ENCODE measurements at places on chromosomes 1 and 21.

DNA sequence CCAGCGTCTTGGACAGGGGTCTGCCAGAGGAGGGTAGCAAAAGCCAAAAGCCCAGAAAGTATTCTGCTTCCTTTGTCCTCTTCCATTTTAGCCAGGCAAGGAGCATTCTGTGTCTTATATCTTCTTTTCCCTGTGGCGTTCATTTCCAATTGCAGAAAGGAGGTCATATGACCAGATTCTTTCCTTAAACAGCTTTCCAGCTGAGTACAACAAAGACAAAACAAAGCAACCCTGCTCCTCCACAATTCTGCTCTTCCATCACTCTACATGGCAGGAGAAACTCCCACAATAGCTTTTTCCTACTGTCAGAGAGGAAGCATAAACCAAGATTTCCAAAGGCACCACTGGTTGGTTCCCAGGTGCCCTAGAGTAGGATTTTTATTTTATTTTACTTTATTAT lies 19.7 kb downstream of the ENSA start:
- DNase-seq = no peak

DNA sequence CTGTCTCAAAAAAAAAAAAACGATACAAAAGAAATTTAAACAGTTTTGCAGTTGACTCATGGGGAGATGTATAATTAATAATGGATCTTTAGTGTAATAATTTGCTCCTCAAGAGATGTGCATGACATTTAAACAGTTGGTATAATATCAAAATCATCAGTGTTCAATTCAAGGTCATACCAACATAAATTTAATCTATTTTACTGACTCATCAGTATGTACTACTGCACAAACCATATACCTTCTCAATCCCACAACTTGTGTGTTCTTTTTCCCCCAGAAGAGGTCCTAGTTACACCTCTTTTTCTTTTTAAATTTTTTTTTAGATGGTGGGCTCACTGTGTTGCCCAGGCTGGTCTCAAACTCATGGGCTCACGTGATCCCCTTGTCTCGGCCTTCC lies 23.6 kb downstream of the CDKN2C start:
- DNase-seq = no peak

DNA sequence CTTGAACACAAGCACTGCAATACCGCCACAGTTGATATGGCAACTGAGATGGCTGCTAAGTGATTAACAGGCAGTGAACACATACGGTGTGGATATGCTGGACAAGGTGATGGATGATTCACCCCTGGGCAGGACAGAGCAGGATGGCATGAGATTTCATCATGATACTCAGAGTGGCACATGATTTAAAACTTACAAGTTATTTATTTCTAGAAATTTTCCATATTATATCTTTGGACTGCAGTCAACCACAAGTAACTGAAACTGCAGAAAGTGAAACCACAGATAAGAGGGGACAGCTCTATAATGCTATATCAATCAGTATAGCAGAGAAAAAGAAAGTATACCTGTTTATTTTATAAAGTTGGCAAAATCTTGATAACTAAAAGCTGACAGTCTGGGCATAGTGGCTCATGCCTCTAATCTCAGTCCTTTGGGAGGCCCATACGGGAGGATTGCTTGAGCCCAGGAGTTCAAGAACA lies 47.9 kb downstream of the PHACTR4 start:
- DNase-seq = no peak

DNA sequence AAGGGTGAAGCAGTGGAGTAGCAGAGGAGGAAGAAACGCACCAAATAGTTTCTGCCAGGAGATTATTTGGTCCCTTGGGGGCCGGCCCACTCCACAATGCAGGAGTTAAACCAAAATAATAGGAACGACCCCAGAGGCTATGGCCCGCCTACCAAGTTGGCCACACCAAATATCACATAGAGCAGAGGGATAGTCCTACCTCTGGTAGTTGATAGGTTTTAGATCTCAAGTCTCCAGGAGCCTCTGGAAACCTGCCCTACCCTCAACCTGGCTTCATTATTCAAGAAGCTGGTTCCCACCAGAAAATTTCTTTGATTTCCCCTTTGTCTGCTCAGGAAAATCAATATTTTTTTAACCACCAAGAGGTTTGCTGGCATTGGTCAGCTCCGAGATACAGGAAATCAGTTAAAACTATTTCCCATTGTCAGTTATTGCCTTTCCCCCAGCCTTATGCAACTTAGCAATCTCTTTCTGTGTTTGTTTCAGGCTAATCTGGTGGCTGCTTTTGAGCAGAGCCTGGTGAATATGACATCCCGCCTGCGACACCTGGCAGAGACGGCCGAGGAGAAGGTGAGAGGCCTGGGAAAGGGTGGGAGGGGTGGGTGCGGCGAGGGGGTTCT lies 35.5 kb upstream of the IPO9 start:
- no peak for DNase-seq

GRCh38 chr1:78606274-78606673 lies 14.0 kb upstream of the IFI44L start:
- no peak for DNase-seq

DNA sequence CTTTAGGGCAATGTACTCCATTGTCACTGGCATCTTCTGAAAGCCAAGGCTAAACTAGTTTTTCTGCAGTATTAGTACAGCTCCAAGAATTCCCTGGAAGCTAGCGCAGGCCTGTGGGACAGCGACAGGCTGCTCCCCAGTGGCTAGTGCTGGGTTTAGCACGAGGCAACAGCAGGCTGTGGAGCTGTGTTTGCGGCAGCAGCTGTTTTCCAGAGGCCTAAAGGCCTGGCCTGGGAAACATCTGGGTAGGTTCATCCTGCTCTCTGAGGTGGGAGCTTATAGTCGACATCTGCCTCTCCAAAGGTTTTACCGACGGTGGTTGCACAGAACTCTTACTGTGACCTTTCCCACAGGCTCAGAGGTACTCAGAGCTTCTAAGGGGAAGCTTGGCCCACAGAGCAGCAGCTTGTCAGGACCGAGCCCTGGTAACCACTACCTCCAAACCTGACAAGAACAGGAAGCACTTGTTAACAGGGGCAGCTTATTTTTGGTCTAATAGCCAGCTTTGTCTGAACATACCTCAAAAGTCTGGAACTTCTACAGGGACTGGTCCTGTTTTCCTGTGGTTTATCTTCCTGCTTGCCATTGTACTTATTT lies 17.2 kb downstream of the CC2D1B start:
- DNase-seq = no peak

DNA sequence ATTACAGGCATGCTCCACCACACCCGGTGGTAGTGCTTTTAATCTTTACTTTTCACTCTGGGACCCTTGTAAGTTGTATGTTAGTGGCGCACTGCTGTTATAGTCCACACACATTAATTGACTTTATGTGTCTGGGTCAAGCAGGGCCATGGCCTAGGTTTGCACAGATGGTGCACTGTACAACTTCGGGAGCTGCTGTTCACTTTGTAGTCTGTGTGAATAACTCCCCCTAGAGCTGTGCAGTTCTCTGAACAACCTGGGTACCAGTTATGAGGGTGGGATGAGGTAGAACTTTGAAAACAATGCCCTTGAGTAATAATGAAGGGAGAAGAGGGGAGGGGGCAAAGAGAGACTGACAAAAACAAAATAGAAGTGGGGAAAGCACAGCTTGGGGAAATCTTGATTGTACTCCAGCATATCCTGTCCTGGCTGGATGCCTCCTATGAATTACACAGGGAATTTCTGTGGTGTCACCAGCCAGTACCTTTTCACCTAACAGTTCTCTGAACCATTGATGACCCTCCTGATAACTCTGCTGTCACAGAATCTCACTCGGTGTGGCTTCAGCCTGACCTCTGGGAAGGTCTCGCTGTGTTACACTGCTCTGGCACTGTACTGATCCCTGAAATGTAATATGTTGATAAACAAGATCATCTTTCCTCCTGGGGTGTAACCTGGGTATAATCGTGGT lies 2.2 kb downstream of the PTGFRN start:
- no peak for DNase-seq

DNA sequence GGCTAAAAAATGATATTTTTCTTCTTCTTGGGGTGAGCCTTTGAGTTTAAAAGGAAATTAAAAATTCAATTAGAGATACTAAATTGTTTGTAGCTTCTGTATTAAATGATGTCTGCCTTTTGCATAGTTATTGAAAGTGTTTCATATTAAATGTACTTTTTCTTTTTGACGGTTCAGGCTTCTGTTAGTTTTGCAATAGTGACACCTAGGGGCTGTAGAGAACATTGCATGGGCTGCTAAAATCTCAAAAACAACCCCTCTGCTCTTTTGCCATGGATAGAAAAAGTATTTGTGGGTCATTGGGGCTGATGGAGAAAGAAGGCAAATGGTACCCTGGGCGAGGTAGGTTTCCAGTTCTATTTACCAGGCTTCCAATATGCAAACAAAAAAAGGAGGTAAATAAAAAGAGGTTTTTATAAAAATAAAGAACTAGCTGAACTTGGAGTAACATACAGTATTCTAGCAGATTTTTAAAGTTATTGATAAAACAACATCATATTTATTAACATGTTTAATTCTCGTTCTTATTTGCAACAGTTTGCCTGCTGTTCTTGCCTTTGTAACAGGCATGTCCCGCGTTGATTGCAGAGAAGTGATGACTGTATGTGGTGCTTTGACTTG lies 115.4 kb upstream of the HOOK1 start:
- DNase-seq = no peak

DNA sequence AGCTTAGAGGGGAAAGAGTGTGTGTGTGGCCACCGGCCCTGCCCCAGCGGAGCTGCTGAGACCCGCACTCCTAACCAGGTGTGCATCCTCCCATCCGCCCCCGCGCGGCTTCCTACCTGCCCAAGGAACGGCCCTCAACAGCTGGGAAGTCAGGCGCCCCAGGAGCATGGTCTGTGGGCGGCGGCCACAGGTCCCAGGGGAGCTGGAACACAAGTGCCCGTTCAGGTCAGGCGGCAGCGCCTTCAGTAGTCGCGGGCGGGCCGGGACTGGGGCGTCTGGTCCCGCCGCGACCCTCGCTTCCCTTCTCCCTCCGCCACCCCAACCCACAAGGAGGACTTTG lies 448 bp downstream of the AURKAIP1 start:
- DNase-seq = no peak

GRCh38 chr1:156638189-156638985 lies 3.5 kb upstream of the BCAN start:
- no peak for DNase-seq

GRCh38 chr1:182120411-182121258 lies 59.1 kb upstream of the ZNF648 start:
- DNase-seq = no peak

GRCh38 chr1:171751221-171751620 lies 9.4 kb upstream of the VAMP4 start:
- no peak for DNase-seq

DNA sequence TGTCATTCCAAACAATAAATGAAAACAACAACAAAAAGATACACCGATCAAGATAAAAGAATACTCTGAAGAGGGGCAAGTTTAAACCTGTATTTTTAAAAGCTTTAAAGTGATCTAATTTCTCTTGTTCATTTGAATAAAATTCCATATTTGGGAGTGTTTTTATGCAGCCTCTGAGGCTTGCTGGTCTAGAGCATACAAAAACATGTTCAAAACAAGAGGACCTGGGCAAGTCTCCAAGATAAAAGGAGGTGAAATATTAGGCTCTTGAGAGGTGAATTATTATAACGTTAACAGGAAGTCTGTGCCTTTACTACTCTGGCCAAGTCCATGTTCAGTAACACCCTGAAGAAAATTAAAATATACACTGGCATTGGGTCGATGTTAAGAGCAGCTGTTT lies 20.1 kb downstream of the URB1 start:
- no peak for DNase-seq

DNA sequence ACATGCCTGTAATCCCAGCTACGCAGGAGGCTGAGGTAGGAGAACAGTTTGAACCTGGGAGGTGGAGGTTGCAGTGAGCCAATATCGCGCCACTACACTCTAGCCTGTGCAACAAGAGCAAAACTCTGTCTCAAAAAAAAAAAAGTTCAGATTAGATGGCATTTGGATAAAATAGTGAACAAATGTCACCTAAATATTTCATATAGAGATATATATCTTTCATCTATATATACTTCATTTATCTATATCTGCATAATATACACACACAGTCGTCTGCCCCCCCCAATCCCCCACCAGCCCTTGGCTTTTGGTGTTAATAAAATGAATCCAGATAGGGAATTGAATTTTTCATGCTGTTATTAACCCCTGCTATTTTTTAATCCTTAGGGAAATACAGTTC lies 5.0 kb downstream of the PPP1R15B start:
- DNase-seq = no peak

DNA sequence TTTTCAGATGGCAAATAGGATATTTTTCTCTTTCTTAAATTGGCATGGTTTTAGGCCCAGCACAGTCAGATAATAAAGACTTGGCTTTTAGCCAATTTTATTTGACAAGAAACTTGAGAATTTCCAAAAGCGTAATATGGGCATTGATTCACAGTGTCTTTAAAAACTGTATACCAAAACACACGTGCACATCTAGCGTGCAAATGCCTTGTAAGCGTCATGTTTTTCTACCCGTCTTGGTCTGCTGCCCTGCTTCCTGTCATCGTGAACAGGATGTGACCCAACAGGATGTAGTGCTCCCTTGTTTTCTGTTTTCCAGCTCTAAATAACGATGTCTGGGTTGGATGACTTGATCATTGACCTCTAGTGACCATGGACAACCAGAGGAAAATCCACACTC lies 24.7 kb upstream of the SLC44A3 start:
- DNase-seq = no peak

DNA sequence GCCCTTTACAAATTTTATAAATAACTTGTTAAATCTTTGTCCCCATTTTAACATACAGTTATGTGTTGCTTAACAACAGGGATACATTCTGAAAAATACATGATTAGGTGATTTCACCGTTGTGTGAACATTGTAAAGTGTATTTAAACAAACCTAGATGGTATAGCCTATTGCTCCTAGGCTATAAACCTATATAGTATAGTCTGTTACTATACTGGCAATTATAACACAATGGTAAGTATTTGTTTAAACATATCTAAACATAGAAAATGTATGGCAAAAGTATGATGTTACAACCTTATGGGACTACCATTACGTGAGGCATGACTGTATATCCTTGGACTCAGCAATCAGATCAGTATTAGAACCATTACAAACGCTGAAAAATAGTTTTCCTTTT lies 36.6 kb downstream of the GATAD2B start:
- no peak for DNase-seq

- DNase-seq = no peak
Measured at GRCh38 chr1:106978477-106979322, 77.8 kb upstream of the PRMT6 start.

- DNase-seq = no peak
Measured at GRCh38 chr21:8993284-8993942, 1528.0 kb upstream of the TPTE start.

GRCh38 chr21:43919871-43920801 lies 55.1 kb downstream of the AGPAT3 start:
- DNase-seq = no peak
